ENCODE measurements at places on chromosomes 1 and 21.

DNA sequence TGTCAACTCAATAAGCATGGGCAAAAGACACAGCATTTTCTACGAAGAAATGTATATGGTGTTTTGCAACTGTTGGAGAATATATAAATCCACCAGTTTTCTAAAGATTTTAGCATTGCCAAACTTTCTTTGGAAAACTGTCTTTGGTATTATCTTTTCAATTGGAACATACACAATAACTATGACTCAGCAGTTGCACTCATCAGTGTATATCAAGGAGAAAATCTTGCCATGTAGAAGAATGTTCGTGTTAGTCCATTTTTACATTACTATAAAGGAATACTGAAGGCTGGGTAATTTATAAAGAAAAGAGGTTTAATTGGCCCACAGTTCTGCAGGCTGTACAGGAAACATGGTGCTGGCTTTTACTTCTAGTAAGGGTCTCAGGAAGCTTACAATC, 41.1 kb downstream of the PRKAA2 start:
- peak; percentile 42 for DNase-seq

GRCh38 chr1:221161571-221162041, 282.4 kb downstream of the HLX start:
- peak; percentile 61 for DNase-seq

GRCh38 chr1:65001231-65001792, 35.0 kb upstream of the JAK1 start:
- DNase-seq = peak; percentile 74

GRCh38 chr1:232207073-232207866, 422.7 kb downstream of the SIPA1L2 start:
- DNase-seq = no peak

GRCh38 chr1:118042501-118042900, 113.0 kb downstream of the WDR3 start:
- peak; percentile 1 for DNase-seq

DNA sequence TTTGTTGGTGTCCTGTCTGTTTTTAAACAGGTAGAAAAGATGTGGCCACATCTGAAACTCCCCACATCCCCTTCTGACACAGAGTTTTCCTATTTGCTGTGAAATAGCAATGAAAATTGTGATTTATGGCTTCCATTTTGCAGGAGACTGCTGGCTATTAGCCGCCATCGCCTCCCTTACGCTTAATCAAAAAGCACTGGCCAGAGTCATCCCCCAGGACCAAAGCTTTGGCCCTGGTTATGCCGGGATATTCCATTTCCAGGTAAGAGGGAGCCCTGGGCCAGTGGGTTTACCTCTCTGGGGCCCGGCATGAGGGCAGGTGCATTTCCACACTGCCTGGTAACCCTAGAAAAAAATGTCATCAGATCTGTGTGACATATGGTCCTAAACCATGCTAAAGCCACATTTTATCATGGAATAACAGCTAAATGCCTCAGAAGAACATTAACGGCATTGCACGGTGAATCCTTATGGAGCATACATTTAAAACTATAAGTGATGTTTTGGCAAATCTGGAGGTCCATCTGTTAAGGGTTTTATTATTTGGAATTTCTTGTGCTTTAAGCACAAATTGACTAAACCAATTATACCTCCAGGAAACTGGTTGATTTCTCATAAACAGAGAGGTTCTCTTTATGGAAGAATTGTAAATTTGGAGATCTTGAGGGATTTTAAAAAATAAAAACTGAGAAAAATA, 12.3 kb downstream of the CAPN9 start:
- DNase-seq = no peak

DNA sequence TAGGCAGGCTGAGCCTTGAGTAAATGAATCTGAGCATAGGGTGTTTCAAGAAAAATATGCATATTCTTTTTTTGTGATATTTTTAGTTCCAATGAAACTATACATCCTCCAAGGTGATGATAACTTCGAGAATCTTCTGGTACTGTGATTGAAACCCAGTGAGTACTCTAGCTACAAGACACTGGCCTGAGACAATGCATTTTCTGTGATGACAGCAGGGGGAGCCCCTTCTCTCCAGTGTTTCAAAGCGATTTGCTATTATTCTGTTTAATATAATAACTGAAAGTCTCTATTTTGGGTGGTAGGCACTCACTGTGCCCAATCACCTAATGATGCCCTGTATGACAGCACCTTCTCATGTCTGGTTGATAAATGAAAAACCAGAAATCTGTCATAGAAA, 12.1 kb downstream of the IRF2BP2 start:
- peak; percentile 72 for DNase-seq

DNA sequence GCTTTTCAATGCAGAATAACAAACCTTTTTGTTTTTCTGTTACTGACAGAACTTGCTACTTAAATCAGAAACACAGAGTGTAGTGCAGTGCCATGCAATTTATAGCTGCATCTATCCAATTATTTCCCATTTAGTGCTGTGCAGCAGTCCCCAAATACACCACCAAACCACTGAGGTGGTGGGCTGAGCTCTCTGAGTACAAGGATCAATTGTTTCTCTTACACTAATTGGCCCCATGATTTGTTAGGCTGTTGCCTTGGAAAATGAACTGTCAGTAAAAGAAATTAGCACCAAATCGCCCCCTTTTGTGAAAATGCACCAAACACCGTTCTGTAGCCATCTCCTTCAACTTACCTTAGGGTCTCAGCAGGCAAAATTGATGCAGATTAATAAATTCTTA, 118.9 kb upstream of the C8B start:
- no peak for DNase-seq

DNA sequence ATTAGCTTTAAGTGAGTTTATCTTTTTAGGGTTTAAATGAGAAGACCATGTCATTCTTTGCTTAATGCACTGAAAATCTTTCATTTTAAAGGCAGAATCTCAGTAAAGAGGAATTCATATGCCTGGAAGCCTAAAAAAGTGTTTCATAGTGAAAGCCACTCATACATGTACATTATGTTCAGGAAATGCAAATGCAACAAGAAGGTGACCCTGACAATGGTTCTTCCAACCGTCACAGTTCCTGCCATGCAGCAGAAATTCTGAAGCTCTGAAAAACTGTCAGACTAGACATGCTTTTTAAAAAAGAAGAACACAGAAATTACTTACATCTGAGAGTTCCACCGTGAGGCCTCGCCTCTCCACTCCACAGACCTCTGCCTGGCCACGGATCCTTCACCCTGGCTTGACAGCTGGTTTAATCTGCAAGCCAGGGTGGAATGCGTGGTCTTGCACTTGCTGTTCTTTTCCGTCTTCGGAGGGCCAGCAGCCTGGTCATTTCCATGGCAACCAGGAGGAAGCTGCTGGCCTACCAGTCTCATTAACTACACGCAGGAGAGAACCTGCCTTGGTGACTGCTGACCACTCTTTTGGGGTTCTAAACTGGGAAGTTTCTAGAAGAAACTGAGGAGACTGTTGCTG, 41.8 kb upstream of the PAXBP1 start:
- no peak for DNase-seq

GRCh38 chr1:221655766-221656305, 86.1 kb downstream of the DUSP10 start:
- DNase-seq = no peak

GRCh38 chr1:152777510-152778137, 2.7 kb downstream of the LCE1F start:
- peak; percentile 32 for DNase-seq

GRCh38 chr1:26779098-26779668, 8.6 kb upstream of the PIGV start:
- DNase-seq = no peak

DNA sequence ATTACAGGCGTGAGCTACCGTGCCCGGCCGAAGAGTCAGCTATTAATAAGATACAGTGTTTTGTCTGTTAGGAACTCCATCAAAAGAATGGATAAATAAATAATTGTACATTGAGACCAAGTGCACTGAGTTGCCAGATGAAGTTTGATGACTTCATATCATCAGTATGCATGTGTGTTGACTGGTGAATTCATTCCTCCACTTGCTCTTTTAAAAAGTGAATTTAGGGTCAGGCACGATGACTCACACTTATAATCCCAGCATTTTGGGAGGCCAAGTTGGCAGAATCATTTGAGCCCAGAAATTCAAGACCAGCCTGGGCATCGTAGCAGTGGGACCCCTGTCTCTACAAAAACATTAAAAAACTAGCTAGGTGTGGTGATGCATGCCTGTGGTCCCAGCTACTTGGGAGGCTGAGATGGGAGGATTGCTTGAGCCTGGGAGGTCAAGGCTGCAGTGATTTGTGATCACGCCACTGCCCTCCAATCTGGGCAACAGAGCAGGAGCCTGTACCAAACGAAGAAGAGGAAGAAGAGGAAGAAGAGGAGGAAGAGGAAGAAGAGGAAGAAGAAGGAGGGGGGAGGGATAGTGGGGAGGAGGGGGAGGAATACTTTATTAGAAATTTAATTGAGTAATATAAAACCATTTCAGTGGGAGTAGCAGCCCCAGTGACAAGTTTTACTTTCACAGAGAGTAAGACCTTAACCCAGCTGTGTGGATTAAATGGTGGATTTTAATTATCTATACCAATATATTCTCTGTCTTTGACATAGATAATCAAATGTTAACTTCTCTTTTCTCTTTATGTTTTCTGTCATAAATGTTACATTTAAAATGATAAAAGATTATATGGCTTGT, 74.9 kb downstream of the CCDC18 start:
- DNase-seq = peak; percentile 73

GRCh38 chr1:32309960-32310359, 18.1 kb downstream of the HDAC1 start:
- DNase-seq = no peak

- DNase-seq = peak; percentile 66
Measured at GRCh38 chr1:207866471-207867135, 44.3 kb downstream of the CD34 start.

DNA sequence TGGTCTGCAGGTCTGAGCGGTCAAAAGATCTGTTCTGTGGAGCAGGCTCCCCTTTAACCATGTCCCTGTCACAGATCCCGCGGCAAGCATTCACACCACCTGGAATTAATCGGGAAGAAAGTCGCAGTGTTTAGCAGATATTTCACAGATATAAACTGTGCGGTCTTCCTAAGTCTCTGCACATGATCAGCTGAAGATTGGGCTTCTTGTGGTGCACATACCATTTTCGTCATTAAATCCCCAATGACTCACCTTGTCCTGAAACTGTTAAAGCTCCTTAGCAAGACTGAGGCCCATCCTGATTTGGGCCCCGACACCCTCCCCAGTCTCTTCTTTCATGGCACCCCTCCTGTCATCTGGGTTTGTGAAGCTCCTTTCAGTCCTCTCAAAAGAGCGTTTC, 158.8 kb downstream of the KIF26B start:
- DNase-seq = no peak

DNA sequence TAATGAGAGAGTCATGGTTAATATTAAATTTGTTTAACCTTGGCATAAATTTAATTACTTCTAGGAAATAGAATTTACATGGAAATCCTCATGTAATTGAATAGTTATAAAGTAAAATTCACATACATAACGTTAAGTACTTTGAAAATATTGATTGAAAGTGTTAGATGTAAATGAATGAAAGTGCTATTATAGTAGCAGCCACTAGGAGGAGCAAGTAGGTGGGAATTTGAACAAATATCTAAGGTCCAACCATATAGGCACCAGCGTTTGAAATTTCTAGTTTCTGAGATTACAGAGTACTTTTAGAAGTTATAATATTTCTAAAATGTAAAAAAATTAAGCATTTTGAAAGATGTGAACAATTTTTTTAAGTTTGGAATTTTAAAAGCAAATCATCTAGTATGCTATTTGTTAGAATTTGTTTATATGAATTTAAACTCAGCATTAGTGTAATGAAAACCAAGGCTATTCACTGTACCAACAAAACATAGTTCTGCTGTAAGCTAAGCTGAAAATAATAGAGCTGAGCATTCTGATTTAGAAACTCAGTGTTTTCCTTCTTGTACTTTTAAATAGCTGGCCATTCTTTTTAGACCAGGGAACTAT, 3.3 kb downstream of the B3GALT2 start:
- DNase-seq = peak; percentile 67

DNA sequence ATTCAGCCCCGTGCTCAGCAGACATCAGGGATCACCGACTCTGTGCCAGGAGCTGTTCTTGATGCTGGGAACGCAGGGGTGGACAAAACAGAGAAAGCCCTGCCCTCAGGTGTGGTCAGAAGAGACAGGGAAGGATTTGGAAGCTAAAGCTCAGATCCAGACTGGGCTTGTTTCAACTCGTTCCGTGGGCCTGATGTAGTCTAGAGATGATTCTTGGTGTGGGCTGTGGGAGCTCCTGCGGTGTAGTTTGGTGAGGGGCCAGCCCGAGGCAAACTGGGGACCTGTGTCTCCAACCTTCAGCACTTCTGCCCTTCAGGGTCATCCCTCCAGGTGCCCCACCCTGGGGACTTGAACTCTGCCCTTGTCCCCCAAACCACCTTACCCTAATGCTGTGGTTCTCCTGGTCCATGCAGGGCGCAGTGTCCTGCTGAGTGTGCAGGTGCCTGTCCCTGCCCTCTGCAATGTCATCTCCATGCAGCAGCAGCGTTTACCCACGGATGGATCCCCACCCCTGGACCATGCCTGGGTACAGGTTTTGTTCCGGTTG, 17.3 kb upstream of the ABCG1 start:
- DNase-seq = no peak

GRCh38 chr1:40820911-40821693, 37.5 kb downstream of the KCNQ4 start:
- DNase-seq = no peak

DNA sequence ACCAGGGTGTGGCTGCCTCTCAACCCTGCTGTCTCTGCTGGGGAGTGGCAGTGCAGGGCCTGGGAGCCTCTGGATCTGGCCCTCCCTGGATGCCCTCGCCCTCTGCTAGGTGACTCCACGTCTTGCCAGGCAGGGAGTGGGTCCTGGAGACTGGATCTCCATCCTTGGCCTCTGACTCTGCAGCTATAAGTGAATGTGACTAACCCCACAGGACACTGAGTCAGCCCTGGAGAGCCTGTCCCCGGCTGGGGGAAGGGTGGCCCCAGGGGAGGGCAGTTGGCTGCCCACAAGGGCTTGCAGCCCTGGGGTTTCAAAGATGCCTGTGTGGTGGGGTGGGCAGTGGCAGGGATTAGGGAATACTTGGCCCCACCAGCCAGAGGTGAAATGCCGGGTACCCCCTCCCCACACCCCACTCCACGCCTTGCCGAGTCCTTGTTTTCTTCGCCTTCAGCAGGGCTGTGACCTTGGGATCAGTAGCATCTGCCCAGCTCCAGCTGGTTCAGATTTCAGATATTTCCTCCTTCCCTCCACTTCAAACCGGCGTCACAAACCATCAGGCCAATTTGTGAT, 1.9 kb upstream of the MYBPH start:
- DNase-seq = peak; percentile 70

DNA sequence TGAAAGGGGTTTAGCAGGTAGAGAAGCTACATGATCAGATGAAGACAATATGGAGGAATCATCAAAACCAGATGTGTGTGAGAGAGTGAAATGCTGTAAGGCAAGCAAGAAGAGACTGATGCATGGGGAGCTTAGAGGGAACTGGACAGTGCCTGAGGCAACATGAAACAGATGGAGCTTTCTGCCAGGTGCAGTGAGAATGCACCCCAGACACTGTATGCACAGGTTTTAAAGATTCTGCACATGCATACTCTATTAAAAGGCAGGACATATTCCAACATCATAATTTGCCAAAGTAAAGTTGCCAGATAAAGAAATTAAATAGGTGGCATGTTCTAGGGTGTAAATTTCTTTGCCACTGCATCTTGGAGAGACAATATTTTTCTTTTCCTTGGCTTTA, 200.1 kb downstream of the AMY1C start:
- DNase-seq = no peak

Measured in fibroblast of mammary gland (primary cell).